T-cell (primary cell): ENCODE measurements at places on chromosomes 7 and 10. TPM values are rescaled to one million over a fixed set of nuclear protein-coding genes. Genes with fewer than 3 reads are reported as not detected.
A peak's percentile ranks its signal among the peaks of the same experiment; 100 is the strongest.

The PRKAG2 gene
- total RNA-seq, result 54.8 TPM

GRCh38 chr7:83468251-83468739 lies 180.6 kb downstream of the SEMA3E start:
- no peaks in the 10 kb centered on the region for H3K36me3 ChIP-seq
- H3K4me1 ChIP-seq, result no peaks in the 10 kb centered on the region
- no peak overlapping the region for H3K27ac ChIP-seq
- H3K4me3 ChIP-seq, result no peak overlapping the region

GRCh38 chr7:30366606-30367005 lies 82.2 kb downstream of the ZNRF2 start:
- H3K36me3 ChIP-seq, result peaks cover 4% of the 10 kb centered on the region
- no peak overlapping the region for H3K4me3 ChIP-seq
- H3K27ac ChIP-seq, result no peak overlapping the region
- no peaks in the 10 kb centered on the region for H3K4me1 ChIP-seq
- no peak for DNase-seq

GRCh38 chr7:71694665-71695064 lies 562.7 kb downstream of the GALNT17 start:
- H3K4me3 ChIP-seq, result no peak overlapping the region
- H3K4me1 ChIP-seq, result no peaks in the 10 kb centered on the region
- peaks cover 5% of the 10 kb centered on the region for H3K27me3 ChIP-seq

DNA sequence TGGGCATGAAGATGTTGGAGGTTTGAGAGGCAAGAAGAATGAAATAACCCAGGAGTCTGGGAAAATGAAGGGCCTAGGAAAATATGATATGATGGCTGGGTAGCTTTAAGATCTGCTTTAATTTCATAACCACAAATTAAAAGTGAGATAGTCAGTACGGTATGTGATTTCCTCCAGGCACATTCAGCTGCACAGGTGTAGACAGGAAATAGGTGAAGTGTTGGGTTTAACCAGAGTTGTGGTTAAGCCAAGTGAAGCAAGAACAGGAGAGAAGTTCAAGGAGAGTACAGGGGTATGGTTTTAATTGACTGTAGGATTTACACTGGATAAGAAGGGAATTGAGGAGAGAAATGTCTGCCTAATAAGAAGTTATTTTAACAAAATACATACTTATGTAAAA lies 2.6 kb downstream of the PNLIPRP3 start:
- H3K27me3 ChIP-seq, result peaks cover 2% of the 10 kb centered on the region
- H3K4me1 ChIP-seq, result no peaks in the 10 kb centered on the region
- H3K27ac ChIP-seq, result no peak overlapping the region
- H3K4me3 ChIP-seq, result no peak overlapping the region
- H3K36me3 ChIP-seq, result no peaks in the 10 kb centered on the region

The CTBP2 gene
- total RNA-seq, result 3.1 TPM

The ICA1 gene
- total RNA-seq, result 2.4 TPM

The GNAT3 gene
- not detected for total RNA-seq

- DNase-seq, result no peak
- no peak overlapping the region for H3K27ac ChIP-seq
- no peak overlapping the region for H3K4me3 ChIP-seq
- no peaks in the 10 kb centered on the region for H3K4me1 ChIP-seq
- H3K27me3 ChIP-seq, result no peaks in the 10 kb centered on the region
Measured at GRCh38 chr7:151143261-151144015, 24.1 kb downstream of the GBX1 start.

The VAX1 gene
- total RNA-seq, result not detected

DNA sequence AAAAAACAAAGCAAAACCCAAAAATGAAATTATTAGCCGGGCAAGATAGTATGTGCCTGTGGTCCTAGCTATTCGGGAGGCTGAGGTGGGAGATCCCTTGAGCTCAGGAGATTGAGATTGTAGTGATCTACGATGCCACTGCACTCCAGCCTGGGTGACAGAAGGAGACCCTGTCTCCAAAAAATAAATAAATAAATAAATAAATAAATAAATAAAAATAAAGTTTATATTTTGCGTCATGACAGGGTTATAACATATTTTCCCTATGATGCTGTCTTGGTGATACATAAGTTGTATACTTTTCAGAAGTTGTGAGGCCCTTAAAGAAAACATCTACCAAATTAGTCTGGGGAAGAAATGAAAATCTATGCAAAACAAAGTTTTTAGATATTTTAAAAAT lies 94.5 kb upstream of the MKLN1 start:
- no peaks in the 10 kb centered on the region for H3K36me3 ChIP-seq
- H3K4me1 ChIP-seq, result peaks cover 9% of the 10 kb centered on the region
- H3K4me3 ChIP-seq, result no peak overlapping the region
- no peak overlapping the region for H3K27ac ChIP-seq
- no peak for DNase-seq

DNA sequence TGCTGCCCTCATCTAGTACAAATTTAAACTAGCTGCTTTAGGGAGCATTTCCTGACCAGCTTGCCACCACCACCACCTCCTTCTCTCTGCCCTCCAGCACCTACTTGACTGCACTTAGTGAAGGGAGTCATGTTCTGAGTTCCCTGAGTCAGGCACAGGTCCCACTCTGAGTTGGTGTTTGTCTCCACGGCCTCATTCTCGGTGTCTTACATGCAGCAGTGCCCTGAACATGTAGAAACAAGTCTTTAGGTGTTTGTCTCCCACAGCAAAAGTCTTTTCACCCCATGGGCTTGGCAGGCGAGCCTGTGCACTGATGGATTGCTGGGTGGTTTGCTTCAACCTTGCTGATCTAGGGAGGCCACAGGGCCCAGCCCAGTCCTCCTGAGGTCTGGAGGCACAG lies 16.9 kb downstream of the TSPAN14 start:
- H3K27me3 ChIP-seq, result no peaks in the 10 kb centered on the region
- H3K4me3 ChIP-seq, result peak overlapping the region; percentile 5
- peaks cover 68% of the 10 kb centered on the region for H3K4me1 ChIP-seq
- no peak for DNase-seq

DNA sequence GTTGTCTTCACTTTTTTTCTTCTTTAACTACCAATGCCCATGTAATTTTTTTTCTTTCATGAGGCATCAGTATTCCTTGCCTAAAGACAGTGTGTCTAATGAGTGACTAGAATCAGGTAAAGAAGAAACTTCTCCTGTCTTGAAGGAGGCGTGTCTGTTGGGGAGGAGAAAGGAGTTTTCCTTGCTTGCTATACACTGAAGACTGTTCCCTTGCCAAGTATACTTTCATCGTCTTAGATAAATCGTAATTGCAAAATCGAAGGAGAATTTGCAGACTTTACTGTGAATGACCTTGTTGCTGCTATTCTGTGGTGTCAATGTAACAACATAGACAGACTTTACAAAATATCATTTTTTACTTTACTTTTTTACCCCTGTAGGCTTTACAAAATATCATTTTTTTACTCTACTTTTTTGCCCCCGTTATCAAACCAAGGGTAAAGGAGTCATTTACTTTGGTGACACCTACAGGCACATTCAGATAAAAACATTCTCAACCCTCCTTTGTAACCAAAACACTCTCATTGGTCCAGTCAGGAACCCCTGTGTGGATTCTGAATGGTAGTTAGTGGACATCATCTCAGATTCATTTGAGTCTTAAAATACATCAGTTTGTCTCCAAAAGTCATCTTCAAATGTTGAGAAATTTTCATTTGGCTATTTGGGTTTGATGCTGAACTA lies 232.4 kb downstream of the AHR start:
- no peaks in the 10 kb centered on the region for H3K36me3 ChIP-seq
- no peaks in the 10 kb centered on the region for H3K4me1 ChIP-seq
- no peaks in the 10 kb centered on the region for H3K27me3 ChIP-seq
- no peak overlapping the region for H3K4me3 ChIP-seq

The PILRA gene
- total RNA-seq, result 19.3 TPM

DNA sequence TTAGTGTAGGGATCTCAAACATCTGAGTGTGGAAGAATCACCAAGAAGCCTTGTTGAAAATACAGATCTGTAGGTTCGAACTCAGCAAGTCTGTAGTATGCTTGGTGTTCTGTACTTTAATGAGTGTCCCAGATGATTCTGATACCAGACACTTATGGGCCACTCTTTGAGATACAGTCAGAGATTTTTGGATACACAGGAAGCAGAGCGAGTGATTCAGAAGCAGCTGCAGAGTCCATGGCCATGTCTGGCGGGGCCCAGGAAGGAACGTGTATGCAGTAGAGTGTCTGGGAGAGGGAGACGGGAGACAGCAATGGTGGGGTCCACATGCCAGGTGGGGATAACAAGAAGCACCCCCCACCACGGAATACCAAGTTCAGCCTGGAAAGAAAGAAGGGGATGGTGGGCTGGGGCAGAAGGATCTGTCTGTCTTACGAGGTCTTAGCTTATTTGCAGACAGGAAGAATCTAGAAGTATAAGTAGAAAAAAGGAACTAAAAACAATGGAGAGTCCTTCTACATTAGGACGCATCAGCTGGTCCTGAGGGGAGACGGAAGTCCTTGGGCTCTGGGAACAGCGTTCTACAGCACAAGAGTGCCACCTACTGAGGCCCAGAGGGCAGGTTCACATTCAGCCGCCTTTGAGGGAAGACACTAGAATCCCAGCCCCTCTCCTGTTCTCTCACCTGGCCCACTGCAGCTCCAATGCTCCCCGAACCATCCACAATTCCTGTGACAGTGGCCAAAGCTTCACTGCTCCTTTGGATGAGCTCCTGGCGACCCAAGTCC lies 55.4 kb downstream of the SLC37A3 start:
- no peak overlapping the region for H3K4me3 ChIP-seq
- no peak overlapping the region for H3K27ac ChIP-seq
- H3K36me3 ChIP-seq, result peaks cover 6% of the 10 kb centered on the region
- no peak for DNase-seq
- H3K4me1 ChIP-seq, result no peaks in the 10 kb centered on the region

DNA sequence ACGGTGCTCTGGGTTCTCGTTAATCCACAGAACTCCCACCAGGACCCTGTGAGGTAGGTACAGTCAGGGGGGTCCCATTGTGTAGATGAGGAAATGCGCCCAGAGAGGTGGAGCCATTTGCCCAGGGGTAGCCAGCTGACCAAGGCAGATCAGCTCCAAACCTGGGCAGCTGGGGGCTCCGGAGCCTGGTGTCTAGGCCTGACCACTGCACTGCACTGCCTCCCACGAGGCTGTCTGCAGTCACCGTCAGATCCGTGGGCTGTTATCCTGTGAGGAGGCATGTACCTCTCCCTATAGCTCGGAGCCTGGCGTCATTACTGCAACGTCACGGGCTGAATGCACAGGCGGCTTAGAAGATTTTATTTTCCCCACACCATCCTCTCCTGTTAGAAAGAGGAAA lies 411.8 kb upstream of the FOXK1 start:
- H3K27ac ChIP-seq, result no peak overlapping the region
- H3K4me3 ChIP-seq, result no peak overlapping the region
- H3K27me3 ChIP-seq, result peaks cover 25% of the 10 kb centered on the region
- H3K4me1 ChIP-seq, result no peaks in the 10 kb centered on the region
- H3K36me3 ChIP-seq, result no peaks in the 10 kb centered on the region

The ELAPOR2 gene
- 15.9 TPM for total RNA-seq

The HABP2 gene
- 0.20 TPM for total RNA-seq

DNA sequence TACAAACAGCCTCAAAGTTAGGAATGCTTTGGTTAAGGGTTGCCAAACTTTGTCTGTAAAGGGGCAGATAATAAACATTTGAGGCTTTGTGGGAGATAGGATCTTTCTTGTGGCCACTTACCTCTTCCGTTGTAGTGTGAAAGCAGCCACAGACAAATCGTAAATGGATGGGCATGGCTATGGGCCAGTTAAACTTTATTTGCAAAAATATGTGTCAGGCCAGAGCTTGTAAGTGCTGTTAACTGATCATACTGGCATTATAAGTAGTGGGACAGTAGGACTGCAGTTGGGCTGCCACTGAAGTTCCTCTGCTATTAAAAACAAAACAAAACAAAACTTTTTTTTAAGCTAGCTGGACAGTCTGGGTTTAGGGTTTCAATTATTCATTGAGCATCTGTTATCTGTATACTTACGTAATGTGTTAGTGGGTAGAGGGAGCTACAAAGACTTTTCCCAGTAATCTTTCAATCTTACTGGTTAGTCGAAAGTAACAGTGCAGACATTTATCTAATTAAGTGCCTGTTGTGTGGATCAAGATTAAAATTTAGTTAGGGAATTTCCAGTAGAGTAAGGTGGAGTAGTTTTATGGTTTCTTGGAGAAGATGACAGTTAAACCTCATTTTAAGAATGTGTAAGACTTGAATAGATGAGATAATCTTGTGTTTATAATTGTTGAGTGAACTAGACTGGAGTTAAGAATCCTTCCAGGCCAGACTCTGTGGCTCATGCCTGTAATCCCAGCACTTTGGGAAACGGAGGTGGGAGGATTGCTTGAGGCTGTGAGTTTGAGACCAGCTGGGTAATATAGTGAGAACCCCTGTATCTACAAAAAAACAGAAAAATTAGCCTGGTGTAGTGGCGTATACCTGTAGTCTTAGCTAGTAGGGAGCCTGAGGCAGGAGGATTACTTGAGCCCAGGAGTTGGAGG lies 100.1 kb downstream of the BTRC start:
- peaks cover 2% of the 10 kb centered on the region for H3K4me1 ChIP-seq
- H3K4me3 ChIP-seq, result no peak overlapping the region
- no peaks in the 10 kb centered on the region for H3K36me3 ChIP-seq
- no peak overlapping the region for H3K27ac ChIP-seq
- H3K27me3 ChIP-seq, result no peaks in the 10 kb centered on the region

DNA sequence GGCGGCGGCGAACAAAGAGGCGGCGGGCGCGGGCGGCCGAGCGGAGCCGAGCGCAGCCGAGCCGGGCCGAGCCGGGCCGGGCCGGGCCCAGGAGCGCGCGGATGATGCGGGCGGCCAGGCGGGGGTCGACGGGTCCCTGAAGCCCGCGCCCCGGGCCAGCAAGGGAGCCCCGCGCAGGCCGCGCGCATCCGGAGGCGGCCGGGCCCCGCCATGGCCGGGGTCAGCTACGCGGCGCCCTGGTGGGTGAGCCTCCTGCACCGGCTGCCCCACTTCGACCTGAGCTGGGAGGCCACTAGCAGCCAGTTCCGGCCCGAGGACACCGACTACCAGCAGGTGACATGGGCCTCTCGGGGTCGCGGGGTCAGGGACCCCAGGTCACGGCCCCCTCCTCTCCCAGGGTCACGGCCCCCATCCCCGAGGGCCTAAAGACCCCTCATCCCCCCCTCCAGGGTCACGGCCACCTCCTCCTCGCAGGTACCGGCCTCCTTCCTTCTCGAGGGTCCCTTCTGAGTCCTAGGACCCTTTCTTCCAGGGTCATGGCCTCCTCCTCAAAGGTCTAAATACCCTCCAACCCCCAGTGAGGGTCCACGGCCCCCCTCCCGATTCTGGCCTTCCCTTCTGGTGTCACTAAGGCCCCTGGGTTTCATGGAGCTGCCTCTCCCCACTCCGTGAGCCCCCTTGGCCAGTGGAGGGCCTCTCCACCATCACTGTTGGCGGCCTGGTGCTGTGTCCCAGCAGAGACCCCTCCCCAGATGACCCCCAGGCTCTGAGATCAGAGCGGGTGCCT lies at the start of gene TTYH3:
Gene TTYH3 (plus strand): TSS at position 41 of the 787 bp plus-strand sequence. CDS start 170 bp downstream, at position 211.
- no peaks in the 10 kb centered on the region for H3K27me3 ChIP-seq
- H3K4me1 ChIP-seq, result peaks cover 4% of the 10 kb centered on the region
- H3K27ac ChIP-seq, result peak within 1 kb of the TSS; percentile 3
- peak within 1 kb of the TSS; percentile 90 for H3K4me3 ChIP-seq
- DNase-seq, result no peak
- peaks cover 3% of the 10 kb centered on the region for H3K36me3 ChIP-seq
